ENCODE measurements at places on chromosomes 16 and 17.

GRCh38 chr16:28859326-28859725, 4.3 kb upstream of the SH2B1 start:
- no peak for DNase-seq

- no peak for DNase-seq
These were observed 24.6 kb downstream of the NECAB2 start for GRCh38 chr16:83992624-83993023.

- no peak for DNase-seq
These were observed 2.9 kb downstream of the CMTM1 start for GRCh38 chr16:66569131-66569530.

- no peak for DNase-seq
These were observed 6.9 kb downstream of the TSC2 start for GRCh38 chr16:2054543-2055245.

DNA sequence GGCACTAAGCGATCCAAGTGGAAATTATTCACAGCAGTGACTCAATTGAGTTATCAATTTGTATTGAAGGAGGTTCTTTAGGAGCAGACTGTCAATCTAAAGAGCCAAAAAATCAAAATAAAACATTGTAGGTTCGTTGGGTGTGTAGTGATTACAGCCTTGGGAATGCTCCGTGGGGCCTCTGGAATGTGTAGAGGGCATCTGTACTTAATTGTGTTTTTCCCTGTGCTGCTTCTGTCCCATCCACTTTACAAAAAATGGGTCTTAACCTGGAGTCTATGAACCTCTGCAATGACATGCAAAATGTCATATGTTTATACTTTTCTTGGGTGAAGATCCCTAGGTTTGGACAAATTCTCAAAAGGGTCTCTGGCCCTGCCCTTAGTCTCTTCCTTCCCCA, 215.1 kb downstream of the CCDC182 start:
- DNase-seq: no peak

GRCh38 chr17:17628388-17629008, 37.0 kb upstream of the PEMT start:
- no peak for DNase-seq
